Transverse colon (tissue), 4 donors: ENCODE measurements at places on chromosomes 11 and 22. TPM values are rescaled to one million over a fixed set of nuclear protein-coding genes. Genes with fewer than 3 reads are reported as not detected.
A peak's percentile ranks its signal among the peaks of the same experiment; 100 is the strongest.

TRIM51 gene
- total RNA-seq, result not detected

GRCh38 chr11:64870176-64870892 is 8.1 kb downstream of the EHD1 start:
- no peak overlapping the region for H3K4me3 ChIP-seq
- DNase-seq, result peak; percentile 36
- no peaks in the 10 kb centered on the region for H3K27me3 ChIP-seq
- peak overlapping the region; percentile 96 for H3K27ac ChIP-seq

DNA sequence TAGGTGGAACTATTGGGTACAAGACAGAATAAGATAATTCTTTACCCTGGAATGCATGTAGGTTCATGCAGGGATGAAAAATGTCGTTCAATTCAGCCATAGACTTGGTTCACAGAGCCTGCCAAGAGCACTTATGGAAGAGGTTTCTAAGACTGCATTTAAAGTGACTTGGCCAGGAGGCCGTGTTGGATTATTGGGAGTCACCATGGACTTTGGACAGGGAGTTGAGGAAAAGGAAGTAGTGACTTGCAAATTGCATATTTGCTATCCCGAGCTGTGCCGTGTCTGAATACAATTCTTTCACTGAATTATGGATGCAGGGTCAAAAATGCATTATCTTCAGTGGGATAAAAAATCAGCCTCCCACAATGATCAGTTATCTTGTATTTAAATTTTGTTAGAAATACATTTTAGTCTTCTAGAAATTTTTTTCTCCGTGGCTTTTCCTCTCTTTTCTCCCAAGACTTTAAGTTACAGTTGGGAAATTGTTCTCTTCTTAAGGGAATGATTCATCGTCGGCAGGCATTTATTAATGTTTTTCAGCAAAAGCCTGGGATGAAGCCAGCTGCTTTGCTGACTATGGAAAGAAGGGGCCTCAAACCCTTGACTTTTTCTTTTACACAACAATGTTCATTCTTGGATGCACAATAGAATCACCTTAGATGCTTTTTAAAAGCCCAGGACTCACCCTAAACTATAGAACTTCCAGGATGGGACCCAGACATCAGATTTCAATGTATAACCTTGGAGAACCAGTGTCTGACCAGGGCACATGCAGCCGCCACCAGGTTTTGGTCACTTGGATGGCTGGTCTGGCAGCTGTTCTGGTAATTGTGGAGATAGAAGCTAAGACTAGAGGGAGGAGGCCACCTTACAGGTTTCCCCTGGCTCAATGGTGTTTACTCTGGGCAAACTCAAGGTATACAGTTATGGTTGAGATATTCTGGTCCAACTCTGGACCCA is 70.8 kb downstream of the FAT3 start:
- no peaks in the 10 kb centered on the region for H3K36me3 ChIP-seq
- H3K27ac ChIP-seq, result peak overlapping the region; percentile 42
- no peak overlapping the region for H3K4me3 ChIP-seq

DNA sequence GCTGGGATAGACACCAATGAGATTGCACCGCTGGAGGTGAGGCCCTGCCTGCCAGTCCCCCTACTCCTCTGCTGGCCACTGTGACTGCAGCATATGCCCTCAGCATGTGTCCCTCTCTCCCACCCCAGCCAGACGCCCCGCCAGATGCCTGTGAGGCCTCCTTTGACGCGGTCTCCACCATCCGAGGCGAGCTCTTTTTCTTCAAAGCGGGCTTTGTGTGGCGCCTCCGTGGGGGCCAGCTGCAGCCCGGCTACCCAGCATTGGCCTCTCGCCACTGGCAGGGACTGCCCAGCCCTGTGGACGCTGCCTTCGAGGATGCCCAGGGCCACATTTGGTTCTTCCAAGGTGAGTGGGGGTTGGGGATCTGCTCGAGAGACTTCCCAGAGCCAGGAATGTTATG is 5.7 kb upstream of the SMARCB1 start:
- no peaks in the 10 kb centered on the region for H3K27me3 ChIP-seq
- DNase-seq, result no peak
- no peak overlapping the region for H3K27ac ChIP-seq
- H3K4me3 ChIP-seq, result no peak overlapping the region

- no peaks in the 10 kb centered on the region for H3K27me3 ChIP-seq
- H3K27ac ChIP-seq, result no peak overlapping the region
- H3K4me1 ChIP-seq, result no peaks in the 10 kb centered on the region
Measured at GRCh38 chr11:37718431-37718999, 1120.5 kb upstream of the RAG2 start.

GRCh38 chr11:35723913-35724312 is 61.3 kb downstream of the TRIM44 start:
- no peaks in the 10 kb centered on the region for H3K4me1 ChIP-seq
- no peak for DNase-seq
- no peaks in the 10 kb centered on the region for H3K36me3 ChIP-seq

GRCh38 chr22:36399472-36399778 is 11.7 kb upstream of the MYH9 start:
- H3K4me3 ChIP-seq, result no peak overlapping the region
- H3K27me3 ChIP-seq, result no peaks in the 10 kb centered on the region
- DNase-seq, result no peak
- no peaks in the 10 kb centered on the region for H3K36me3 ChIP-seq
- H3K27ac ChIP-seq, result peak overlapping the region; percentile 77

HPX gene
- not detected for total RNA-seq

- H3K27me3 ChIP-seq, result no peaks in the 10 kb centered on the region
- no peaks in the 10 kb centered on the region for H3K36me3 ChIP-seq
- no peak overlapping the region for H3K4me3 ChIP-seq
Measured at GRCh38 chr11:132859306-132859705, 673.0 kb downstream of the OPCML start.

DNA sequence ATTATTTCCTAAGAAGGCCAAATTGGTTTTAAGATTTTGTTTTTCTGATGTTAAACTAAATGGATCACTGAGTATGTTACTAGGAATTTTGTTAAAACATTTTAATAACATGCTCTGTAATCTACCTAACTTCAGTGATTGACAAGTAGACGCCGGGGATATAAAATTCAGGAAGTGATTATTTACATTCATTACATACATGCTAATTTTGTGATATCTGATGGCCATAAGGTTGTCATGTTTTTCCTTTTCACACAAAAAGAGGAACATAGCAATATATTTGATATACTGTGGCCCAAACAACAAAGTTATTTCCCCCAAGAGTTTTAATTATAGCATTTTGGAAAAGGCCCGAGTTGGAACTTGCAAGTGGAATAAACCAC is 12.1 kb downstream of the SCUBE1 start:
- no peak for DNase-seq
- no peak overlapping the region for H3K4me3 ChIP-seq
- H3K36me3 ChIP-seq, result no peaks in the 10 kb centered on the region
- H3K27ac ChIP-seq, result no peak overlapping the region

- H3K27ac ChIP-seq, result no peak overlapping the region
- no peaks in the 10 kb centered on the region for H3K4me1 ChIP-seq
- DNase-seq, result peak; percentile 38
- H3K27me3 ChIP-seq, result peaks cover 5% of the 10 kb centered on the region
- no peaks in the 10 kb centered on the region for H3K36me3 ChIP-seq
Measured at GRCh38 chr22:22593964-22594656, 35.0 kb upstream of the PRAME start.

GRCh38 chr11:94926271-94926625 is 47.1 kb downstream of the CWC15 start:
- peak overlapping the region; percentile 63 for H3K27ac ChIP-seq
- H3K36me3 ChIP-seq, result no peaks in the 10 kb centered on the region
- no peak for DNase-seq

DNA sequence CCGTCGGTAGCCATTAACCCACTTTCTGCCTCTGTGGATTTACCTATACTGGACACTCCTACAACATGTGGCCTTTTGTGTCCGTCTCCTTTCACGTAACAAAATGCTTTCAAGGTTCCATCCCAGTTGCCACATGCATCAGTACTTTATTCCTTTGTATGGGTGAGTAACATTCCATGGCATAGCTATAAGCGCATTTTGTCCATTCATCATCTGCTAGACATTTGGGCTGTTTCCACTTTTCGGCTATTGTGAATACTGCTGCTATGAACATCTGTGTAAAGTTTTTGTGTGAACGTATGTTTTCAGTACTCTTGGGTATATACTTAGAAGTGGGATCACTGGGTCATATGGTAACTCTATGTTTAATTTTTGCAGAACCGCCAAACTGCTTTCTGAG is 257.2 kb downstream of the ST3GAL4 start:
- no peaks in the 10 kb centered on the region for H3K4me1 ChIP-seq
- H3K27ac ChIP-seq, result no peak overlapping the region
- no peak for DNase-seq
- no peak overlapping the region for H3K4me3 ChIP-seq
- H3K27me3 ChIP-seq, result peaks cover 4% of the 10 kb centered on the region

- no peaks in the 10 kb centered on the region for H3K4me1 ChIP-seq
- peaks cover 3% of the 10 kb centered on the region for H3K27me3 ChIP-seq
- DNase-seq, result no peak
- H3K36me3 ChIP-seq, result no peaks in the 10 kb centered on the region
- no peak overlapping the region for H3K4me3 ChIP-seq
Measured at GRCh38 chr22:36104435-36104834, 56.1 kb downstream of the APOL3 start.

DNA sequence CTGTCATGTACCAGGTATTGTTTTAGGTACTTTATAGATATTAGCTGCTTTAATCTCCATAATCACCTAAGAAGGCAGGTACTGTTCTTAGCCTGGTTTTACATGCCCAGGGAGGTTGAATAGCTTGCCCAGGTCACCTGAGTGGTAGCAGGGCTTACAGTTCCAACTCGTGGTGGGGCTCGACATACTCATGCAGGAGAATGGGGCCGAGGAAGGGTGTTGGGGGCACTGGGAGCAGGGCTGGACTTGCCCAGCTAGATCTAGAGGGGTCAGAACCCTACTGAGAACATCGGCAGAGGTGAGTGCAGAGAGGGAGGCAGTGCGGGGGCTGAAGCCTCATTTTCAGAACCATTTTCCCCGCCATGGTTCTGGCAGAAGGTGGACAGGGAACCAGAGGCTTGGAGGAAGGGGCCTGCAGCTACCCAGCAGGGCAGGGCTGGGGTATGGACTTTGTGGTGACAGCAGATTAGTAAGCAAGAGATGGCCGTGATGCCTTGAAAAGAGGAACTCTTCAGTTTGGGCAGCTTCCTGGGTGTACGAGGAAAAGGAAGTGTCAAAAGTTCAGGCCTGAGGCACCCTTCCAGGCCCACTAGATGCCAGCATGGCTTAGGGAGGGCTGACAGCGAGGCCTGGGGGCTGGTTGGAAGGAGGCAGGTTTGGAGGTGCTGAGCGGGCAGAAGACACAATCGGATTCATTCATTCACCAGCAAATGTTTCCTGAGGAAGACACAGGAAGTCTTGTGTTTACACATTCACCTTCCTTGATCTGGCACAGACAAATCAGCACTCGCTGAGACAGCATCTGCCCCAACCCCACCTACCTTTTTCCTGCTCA is 54.7 kb upstream of the LYVE1 start:
- peak overlapping the region; percentile 63 for H3K27ac ChIP-seq
- no peak overlapping the region for H3K4me3 ChIP-seq
- peaks cover 17% of the 10 kb centered on the region for H3K4me1 ChIP-seq

TSGA10IP gene
- not detected for total RNA-seq

SAA4 gene
- total RNA-seq, result not detected

- H3K4me3 ChIP-seq, result no peak overlapping the region
- no peaks in the 10 kb centered on the region for H3K36me3 ChIP-seq
- peaks cover 8% of the 10 kb centered on the region for H3K27me3 ChIP-seq
- no peaks in the 10 kb centered on the region for H3K4me1 ChIP-seq
- H3K27ac ChIP-seq, result no peak overlapping the region
Measured at GRCh38 chr22:27087051-27087450, 429.7 kb downstream of the MIAT start.

GRCh38 chr11:11381471-11382105 is 28.5 kb upstream of the CSNK2A3 start:
- H3K27ac ChIP-seq, result no peak overlapping the region
- DNase-seq, result no peak
- H3K27me3 ChIP-seq, result no peaks in the 10 kb centered on the region
- no peaks in the 10 kb centered on the region for H3K4me1 ChIP-seq

DNA sequence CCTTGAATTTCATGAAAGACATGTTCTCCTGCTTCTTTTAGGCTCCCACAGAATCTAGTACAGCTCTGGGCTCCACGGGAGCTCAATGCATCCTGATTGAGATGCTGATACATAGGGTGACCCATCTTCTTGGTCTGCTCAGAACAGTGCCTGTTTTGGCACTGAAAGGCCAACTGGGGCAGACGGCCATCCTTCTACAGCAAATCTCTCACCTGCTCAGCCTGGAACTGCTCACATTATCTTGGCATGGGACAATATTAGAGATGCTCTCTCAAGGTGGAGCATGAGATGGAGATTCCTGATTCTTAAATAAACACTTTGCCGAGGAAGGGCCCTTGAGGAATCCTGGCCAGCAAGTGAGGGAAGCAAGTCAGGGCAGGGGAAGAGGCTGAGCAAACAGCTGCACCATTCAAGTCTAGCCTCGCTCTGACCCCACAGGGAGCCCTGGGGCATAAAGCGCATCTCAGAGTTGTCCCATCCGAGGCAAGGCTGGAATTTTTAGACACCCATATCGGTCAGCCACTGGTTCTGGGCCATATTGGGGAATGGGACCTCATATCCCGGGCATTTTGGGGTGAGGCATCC is 58.4 kb upstream of the CSNK2A3 start:
- H3K27me3 ChIP-seq, result no peaks in the 10 kb centered on the region
- H3K4me3 ChIP-seq, result no peak overlapping the region
- no peaks in the 10 kb centered on the region for H3K36me3 ChIP-seq
- H3K4me1 ChIP-seq, result peaks cover 29% of the 10 kb centered on the region
- no peak for DNase-seq

DNA sequence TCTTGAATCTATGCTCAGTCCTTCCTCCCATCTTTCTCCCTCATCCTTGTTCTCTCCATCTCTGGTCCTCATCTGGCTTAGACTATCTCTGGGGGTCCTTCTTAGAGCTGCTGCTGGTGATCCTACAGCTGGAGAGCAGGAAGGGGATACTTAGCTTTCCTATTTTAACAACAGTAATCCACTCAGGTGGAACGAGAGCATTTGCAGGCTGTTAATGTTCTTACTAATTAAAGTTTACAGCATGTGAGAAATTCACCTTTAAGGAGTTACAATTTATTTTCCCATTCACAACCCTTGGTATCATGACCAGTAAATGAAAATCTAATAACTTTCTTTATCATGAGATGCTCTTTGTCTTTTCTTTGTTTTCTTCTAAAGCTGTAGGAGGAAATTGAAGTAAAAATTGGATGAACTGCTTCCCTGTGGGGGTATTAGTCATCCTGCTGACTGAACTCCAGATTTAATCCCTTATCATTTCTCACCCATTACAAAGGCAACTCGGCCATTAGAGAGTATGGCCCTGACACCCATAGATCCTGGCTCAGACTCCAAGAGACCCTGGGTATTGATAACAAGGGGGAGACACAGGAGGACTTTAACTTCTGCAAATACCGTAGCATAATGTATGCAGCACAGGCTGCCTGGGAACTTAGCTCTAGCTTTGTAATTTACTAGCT is 37.6 kb upstream of the MTNR1B start:
- no peaks in the 10 kb centered on the region for H3K36me3 ChIP-seq
- no peak overlapping the region for H3K4me3 ChIP-seq
- no peaks in the 10 kb centered on the region for H3K27me3 ChIP-seq
- H3K27ac ChIP-seq, result no peak overlapping the region

HTR3B gene
- total RNA-seq, result not detected
